ENCODE measurements at places on chromosomes 5 and 9.

- no peak for DNase-seq
Measured at GRCh38 chr9:131238402-131239021, 37.8 kb downstream of the FAM78A start.

- no peak for DNase-seq
Measured at GRCh38 chr5:112691758-112692157, 45.9 kb upstream of the APC start.

DNA sequence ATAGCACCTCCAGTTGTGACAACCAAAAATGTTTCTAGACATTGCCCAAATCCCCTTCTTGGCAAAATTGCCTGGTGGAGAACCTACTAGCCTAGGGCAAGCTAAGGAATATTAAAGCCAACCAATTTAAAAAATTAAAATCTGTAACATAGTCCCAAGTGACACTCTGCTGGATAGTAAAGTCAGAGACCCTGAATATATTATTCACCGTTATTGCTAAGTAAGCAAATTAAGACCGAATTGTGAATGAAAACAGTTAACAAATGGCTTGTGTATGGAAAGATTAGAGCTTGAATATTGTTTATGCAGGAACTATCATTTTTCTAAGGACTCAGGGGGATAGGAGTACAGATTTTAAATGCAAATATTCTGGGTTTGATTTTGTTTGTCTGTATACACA lies 208.1 kb downstream of the DMAC1 start:
- DNase-seq, result no peak

DNA sequence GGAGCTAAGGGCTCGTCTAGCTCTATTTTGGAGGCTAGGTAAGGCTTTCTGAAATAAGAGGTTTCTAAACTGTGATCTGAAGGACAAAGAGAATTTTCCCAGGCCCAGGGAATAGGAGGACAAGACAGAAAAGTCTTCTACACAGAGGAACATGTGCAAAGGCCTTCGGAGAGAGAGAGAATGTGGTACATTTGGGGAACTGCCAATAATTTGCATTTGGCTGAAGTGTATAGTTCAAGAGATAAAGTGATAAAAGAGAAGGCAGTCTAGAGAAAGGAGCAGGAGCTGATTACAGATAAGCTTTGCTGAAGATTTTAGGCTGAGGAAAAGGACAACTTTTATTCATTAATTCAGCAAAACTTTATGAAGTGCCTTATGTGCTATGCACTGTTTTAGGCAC lies 214.4 kb upstream of the ELL2 start:
- no peak for DNase-seq

- DNase-seq, result no peak
Measured at GRCh38 chr9:89814340-89815040, 209.7 kb downstream of the GADD45G start.

DNA sequence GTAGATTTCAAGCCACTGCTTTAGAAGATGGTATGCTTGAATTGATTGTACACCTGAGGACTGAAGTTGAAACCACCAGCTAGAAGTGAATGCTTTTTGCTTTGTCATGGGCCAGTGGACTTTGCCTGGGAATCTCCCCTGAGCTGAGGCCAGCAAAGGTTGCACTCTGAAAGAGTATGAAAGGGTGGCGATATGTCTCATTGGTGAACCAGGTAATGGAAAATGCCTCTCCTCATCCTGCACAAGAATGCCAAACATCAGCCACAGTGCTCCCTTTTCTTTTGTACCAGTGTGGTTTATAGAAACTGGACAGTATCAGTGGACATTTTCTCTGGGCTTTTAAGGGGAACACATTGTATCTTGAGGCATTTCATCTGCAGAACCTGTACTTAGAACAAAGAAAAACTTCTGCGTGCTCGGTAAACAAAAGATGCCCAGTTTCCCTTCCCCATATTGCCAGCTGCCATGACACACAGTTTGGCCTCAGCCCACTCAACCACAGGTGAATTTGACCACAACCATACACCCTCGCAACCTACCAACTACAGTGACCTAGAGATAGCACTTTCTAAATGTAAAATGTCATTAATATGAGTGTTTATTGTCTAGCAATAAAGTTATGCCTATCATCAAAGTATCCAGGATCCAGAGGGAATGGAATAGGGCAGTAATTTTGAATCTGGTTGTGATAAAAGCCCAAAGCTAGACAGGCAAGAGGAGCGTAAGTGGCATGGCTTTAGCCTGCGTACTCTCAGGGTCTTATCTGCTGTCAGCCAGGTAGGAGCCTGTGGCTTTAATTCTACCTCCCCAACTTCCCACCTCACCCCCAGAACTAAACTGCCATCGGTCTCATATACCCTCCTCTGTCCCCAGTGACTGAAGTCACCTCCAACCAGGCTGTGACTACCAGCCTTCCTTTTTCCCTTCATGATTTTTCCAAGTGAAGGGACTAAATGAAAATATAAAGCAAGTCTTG lies 79.5 kb upstream of the LHFPL2 start:
- no peak for DNase-seq

DNA sequence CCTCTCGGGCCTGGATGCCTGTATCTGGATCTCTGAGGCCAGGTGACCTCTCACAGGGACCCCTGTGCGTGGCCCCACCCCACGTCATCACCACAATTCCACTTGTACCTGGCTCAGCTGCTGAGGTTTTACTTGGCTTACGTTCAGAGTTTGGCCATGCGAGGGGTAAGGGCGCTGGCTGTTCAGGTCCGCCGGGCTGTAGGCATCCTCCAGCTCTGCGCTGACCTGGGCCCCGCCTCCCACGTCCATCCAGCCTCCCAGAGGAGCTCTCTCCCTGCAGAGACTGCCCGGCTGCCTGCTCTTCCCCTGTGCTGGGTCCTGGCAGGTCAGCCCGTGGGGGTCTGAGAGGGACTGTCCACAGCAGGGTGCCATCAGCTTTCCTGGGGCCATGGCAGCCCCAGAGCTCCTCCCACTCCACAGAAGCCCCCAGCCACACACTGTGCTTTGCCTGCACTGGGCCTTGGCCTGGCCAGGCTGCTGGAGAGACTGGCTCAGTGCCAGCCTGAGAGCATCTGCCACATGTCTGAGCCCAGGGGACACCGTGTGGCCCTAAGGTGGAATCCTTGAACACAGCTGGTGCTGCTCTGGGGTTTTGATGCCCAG lies 43.6 kb downstream of the SLC6A3 start:
- DNase-seq, result peak; percentile 6

GRCh38 chr9:121887553-121888437 lies 205.3 kb downstream of the TTLL11 start:
- DNase-seq, result no peak

DNA sequence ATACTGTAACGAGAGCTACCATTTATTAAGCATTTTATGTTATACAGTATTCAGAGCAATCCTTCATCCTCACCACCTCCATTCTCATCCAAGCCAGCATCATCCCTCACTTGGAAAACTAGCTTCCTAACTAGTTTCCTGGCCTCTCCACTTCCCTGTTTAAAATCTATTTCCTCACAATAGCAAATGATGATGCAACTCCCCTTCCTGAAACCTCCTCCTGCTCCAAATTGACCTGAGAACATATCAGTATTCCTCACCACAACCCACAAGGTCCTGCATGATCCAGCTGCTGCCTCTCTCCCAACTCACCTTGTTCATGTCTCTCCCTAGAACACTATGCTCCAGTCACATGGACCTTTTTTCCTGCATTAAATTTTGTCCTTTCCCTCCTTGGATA lies 4.3 kb upstream of the SLC36A2 start:
- DNase-seq, result no peak

DNA sequence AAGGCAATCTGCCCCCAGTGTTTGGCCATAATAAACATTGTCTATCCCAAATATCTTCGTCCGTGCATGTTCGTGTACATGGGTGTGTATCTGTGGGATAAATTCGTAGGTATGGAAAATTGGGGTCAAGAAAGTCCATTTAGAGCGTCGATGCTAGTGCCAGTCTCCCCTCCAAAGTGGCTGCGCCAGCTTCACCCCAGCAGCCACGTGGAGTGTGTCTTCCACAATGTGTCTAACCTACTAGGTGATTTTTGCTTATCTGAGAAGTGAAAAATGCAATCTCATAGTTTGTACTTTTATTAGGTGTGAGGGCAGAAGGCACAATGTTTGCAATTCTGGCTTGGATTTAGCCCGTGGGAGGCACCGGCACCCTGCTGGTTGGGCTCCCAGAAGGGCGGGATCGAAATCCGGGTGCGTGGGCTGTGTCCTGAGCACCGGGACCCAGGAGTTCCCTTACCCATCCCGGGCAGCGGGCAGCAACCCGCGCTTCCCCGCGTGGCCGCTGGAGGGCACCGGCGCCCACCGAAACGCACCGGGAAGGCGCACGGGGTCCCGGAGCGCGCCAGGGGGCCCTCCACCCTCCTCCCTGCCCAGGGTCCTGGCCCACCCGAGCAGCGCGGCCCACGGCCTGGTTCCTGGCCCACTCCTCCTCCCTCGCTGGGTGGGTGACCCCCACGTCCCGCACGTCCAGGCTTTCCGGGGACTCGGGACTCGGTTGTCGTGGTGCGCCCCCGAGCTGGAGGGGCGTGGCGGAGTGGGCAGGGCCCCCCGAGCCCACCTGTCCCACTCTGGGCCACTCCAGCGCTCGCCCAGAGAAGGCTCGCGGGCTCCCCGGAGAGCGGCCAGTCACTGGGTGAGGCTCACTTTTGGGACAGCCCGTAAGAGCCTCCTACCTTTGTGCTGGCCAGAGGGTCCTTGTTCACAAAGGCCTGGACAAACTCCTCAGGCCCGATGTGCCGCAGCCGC lies 55.4 kb upstream of the RNF130 start:
- DNase-seq, result no peak

DNA sequence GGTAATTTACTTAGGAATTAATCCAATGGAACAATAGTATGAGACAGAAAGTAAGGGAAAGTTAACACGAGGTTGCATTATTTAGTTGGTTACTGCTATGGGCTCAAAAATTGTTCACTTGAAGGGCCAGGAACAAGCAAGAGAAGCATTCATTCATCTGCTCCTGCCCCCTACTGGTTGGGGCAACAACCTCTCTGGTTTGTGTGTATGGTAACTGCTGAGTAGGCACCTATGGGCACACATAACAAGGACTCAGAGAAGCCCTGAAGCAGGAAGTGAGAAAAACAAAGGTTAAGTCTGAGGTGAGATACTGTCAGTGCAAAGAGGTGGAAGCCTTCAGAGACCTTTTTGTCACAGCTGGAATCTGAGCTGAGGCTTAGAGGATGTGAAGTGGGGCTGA lies 34.4 kb upstream of the RANBP6 start:
- DNase-seq, result no peak
